ENCODE measurements at places on chromosomes 5 and 9.

GRCh38 chr5:77640589-77641396, 2.3 kb upstream of the OTP start:
- DNase-seq, result no peak

DNA sequence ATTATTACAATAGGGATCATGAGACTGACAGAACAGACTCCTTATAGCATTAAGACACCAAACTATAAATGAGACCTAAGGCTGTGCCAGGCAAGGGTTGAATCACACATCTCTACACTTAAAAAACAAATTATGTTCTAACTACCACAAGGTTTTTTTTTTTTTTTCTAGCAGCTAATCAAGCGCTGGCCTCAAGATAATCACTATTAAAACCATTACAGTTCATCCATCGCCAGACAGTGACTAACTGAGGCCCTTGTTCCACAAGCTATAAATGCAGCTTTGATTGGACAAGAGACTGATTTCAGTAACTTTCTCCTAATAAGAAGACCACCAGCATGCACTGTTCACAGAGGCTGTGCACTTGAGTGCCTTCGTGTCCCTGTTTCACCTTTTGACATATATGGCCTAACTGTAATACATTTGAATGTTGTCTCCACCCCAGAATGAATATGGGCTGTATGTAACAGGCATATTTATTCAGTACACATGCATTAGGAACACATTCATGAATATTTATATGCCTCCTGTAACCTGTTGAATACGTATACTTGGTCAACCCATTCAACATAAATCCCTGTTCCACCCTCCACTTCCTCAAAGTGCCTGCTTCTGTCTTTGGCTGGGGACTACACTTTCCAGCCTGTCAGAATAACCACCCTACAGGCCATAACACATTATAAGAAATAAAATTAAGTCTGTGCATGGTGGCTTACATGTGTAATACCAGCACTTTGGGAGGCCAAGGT, 22.8 kb upstream of the ZNF131 start:
- no peak for DNase-seq

- DNase-seq, result no peak
These were observed 41.0 kb downstream of the TSTD2 start for GRCh38 chr9:97592126-97592525.

DNA sequence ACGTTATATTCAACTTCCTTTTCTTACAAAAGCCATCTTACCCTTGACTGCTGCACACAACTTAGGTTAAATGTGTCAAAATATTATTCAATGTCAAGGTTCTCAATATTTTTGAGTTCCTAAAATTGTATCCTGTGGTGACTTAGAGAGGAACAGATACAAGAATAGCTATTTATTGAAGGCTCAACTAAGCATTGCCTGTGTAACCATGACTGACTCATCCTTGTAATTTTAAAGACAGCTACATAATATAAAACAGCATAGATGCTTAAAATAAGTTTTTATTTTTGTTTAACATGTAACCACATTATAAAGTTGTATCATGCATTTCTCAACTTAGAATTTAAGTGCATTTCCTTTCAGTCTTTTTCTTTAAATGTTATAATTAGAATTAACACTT, 312.9 kb upstream of the RGMB start:
- no peak for DNase-seq

GRCh38 chr9:18805386-18805785, 227.6 kb downstream of the SAXO1 start:
- DNase-seq, result no peak

DNA sequence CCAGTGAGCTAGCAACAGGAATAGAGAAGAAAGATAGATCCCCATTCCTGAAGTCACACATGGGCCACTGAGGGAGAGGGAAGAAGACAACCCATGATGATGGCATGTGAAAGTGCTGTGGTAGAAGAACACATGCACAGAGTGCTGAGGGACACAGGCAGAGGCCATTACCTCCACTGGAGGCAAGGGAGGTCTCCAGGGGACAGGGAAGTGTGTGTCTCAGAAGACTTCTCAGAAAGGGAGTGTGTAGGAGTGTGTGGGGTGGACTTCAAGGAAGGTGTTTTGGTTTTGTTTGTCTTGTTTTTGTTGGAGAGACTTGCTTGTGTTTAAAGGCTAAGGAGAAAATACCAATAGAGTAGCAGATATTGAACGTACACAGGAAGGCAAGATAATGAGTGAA, 77.0 kb upstream of the SMARCA2 start:
- no peak for DNase-seq

DNA sequence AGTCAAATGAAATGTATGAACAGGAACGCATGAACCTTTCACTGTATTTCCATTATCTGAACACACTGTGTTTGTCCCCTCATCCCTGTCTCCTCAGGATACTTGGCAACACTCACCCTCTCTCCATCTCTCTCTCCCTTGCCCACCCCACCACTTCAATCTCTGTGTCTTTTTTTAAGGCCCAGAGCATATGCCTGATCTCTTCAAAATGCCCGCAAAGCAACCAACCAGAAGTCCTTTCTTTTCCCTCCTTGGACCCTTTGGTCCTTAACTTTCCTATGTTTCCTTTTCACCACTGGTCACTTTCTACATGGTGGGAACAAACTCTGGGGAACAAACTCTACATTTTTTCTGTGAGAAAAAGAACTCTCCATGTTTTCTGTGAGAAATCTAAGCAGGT, 3.2 kb upstream of the IRF1 start:
- no peak for DNase-seq

- DNase-seq, result no peak
These were observed 149.2 kb upstream of the NR3C1 start for GRCh38 chr5:143552680-143553079.

GRCh38 chr5:126499853-126500342, 76.7 kb downstream of the GRAMD2B start:
- peak; percentile 27 for DNase-seq

- DNase-seq, result peak; percentile 81
These were observed 5.3 kb downstream of the ATOSB start for GRCh38 chr9:35110327-35110761.

DNA sequence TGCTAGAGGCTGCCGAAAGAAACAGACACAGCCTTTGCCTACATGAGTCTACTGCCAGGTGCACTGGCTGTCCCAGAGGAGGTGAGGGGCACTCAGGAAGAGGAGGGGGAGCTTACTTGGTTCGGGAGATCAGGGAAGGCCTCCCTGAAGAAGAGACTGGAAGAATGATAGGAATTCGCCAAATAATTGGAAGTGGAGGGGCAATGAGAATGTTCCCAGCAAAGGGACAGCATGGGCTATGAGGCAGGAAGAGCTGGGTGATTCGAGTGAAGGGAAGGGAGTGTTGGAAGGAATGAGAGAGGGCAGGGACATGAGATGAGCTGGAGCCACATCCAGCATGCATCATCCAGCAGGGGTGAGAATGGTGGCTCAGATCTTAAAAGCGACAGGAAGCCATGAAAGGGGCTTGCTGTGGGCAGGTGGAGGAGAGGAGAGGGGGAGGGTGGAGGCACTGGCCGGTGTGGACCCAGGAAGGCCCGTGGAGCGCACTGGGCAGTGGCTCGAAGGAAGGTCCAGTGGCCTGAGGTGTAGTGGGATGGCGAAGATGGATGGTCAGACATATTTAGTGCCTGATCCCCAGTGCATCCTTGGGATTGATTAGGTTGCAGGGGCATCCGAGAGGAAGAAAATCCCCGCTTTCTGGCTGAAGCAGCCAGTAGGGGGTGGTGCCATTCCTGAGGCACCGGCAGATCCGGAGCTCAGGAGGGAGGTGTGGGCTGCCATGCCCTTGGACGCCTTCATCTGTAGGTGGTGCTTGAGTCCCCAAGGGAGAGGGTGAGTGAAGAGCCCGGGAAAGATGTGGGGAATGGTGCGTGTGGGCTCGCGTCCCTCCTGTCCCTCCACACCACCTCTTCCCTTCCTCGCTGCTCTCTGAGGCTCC, 53.5 kb upstream of the GARNL3 start:
- no peak for DNase-seq

GRCh38 chr5:40796487-40796889, 1.7 kb downstream of the PRKAA1 start:
- DNase-seq, result no peak

DNA sequence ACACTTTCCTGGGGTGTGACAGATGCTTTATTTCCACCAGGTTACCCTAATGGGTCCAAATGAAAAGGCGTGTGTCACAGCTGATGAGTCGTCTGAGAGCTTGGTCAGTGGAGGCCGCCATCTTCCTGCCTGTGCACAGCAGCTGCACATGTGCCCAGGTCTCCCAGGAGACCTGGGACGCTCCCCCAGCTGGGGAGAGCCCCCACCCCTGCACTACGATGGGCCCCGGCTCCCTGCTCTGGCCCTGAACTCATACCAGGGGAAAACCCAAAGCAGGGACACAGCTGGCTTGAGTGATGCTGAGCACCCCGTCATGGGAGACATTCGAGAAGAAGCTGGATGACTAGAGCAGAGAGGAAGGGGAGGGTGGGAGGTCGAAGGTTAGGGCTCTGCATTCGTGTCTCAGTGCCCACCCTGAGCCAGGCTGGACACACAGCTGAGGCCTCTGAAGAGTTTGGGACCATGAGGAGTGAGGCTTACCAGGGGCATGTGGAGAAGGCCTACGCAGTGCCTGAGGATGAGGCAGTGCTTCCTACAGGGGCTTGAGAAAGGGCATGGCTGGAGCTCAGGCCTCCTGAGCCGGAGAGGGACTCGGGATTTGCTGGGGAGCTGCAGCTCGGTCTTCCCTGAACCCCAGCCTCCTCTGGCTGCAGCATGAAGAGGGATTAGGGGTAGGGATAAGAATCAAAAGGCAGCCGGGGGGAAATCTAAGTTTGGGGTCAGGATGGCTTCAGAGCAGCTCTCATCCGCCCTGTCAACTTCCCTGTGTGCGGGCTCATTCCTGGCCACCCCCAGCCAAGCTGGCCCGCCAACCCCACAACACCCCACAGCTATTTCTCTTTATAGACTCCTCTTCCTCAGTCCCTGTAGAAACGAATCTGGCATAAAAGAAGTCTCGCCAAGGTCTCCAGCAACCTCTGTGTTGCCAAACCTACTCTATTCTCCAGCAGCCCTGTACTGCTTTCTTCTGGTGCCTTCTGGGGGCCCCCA, 42.2 kb upstream of the RNU6ATAC start:
- peak; percentile 51 for DNase-seq

GRCh38 chr5:117207088-117207668, 632.6 kb upstream of the SEMA6A start:
- no peak for DNase-seq

DNA sequence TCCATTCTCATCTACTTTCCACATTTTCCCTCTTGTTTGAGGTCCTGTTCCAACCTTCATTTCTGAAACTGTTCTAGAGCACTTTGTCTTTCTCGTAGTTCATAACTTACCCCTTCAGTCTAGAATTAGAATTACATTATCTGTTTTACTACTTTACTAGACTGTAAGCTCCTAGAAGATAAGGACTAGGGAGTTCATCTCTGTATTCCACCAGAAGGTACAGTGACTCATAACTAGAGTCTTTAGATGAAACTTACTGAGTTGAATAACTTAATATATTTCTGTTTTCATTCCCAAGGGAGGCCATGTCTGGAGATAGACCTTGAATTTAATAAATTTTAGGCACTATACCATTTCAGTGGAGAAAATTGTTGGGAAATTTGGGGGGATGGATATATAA, 38.7 kb downstream of the G3BP1 start:
- no peak for DNase-seq

- DNase-seq, result no peak
These were observed 131.8 kb downstream of the ROR2 start for GRCh38 chr9:91818225-91818585.

GRCh38 chr5:74919487-74919886, 53.3 kb upstream of the FAM169A start:
- DNase-seq, result peak; percentile 42

DNA sequence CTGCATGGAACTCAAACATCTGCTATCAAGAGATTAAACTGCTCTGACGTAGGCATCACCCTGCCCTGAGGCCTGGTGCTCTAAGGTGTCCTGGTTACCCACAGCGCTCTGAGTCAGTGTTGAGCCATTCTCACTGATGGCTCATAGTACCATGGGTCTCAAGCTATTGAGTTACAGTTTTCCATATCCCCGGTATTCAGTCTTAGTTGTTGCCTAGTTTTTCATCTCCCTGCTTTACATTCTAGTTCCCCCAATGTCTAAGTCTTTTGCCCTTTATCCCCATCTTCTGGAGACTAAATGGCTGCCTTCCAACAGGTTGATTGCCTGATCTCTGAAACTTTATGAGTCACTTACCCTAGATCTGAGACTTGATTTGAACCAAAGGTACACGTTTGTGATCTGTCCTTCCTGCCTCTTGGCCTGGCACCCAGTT, 161.2 kb upstream of the PTGER4 start:
- peak; percentile 93 for DNase-seq

GRCh38 chr9:121499427-121500164, at the start of gene GGTA1:
Gene GGTA1 (minus strand): TSS chr9:121499844. CDS start chr9:121467922, 31,922 bp downstream.
- peak; percentile 63 for DNase-seq

- DNase-seq, result no peak
These were observed 57.6 kb downstream of the IPPK start for GRCh38 chr9:92612292-92612691.

GRCh38 chr9:81224166-81225081, 464.9 kb downstream of the TLE1 start:
- no peak for DNase-seq

DNA sequence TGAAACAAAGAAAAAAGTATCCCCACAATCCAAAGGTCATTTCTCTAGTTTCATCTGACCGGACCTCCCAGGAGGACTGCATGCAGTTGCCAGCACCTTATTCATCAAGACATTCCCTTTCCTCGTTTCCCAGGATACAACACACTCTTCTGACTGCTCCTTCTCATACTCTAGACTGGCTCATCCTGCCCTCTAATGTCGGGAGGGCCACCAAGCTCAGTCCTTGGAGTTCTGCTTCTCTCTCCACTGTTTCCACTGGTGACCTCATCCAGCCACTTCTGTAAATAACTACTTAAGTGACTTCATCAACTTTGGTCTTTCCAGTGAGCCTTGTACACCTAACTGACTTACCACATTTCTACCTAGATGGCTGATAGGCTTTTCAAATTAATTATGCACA, 179.1 kb downstream of the EPB41L4A start:
- DNase-seq, result peak; percentile 22

DNA sequence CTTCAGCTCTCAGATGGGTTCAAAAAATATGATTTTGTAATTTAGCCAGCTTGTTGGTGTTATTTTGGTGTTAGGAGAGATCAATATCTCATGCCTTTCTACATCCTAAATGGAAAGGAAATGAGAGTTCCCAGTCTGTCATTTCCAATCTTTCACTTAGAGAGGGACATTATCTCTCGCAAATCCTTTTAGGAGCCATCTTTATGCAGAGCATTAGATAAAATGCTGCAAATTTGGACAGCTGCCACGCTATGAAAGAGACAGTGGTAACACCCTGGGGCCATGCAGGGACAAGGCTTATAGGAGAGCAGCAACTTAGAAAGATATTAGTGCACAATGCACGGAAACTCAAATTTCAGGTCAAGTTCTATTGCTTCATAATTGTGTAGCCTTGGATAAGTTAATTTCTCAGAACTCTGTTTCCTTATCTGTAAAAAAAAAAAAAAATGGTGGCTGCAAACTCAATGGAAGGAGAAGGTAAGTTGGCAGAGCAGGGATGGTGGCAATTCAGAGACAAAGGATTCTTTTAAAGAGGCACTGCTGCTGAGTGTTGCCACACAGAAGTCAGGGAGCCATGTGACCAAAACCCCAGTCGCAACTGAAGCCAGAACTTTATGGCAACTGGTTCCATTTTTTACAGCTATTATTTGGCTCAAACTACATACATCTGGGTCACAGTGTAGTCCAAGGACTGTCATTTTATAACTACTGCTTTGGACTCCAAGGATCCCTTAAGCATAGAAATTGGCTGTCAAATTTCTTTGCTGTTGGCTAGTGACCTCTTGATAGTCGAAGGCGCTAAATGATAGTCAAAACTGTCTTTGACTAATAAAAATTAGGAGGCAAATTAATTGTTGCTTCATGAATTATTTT, 210.2 kb downstream of the FRMD3 start:
- DNase-seq, result no peak

GRCh38 chr9:23638011-23638410, 188.0 kb downstream of the ELAVL2 start:
- no peak for DNase-seq
